ENCODE measurements at places on chromosomes 7 and 10.

- DNase-seq, result no peak
These were observed 80.9 kb upstream of the AGBL3 start for GRCh38 chr7:134905375-134905774.

- DNase-seq, result no peak
These were observed 161.7 kb upstream of the MKI67 start for GRCh38 chr10:128287921-128288320.

- no peak for DNase-seq
These were observed 92.7 kb downstream of the RNLS start for GRCh38 chr10:88490231-88490980.

DNA sequence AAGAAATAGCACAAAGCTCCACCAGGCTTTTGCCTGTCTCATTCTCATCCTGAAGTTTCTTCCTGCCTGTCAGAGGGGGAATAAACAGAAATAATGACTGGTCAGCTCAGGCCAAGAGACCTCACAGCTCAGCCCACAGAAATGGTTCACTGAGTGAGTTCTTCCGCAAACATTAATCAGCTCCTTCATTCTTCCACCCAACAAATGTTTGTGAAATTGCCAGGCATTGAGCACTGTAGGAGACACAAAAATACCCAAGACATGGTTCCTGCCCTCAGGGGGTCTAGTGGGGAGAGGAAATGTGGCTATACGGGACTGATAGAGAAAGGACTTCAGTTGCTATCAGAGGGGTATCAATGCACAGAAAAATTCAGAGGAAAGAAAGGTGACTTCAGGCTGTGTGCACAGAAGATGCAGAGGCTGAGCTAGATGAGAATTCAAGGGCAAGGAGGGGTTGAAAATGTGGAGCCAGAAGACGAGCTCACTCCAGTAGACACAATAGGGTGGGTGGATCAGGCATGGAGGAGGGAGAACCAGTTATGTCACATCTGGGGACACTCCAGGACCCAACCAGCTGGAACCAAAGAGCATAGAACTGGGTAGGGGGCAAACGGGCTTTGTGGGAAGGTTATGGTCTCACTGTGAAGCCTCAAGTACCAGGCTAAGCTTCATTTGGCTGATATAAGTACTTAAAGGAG, 20.9 kb downstream of the MYOF start:
- DNase-seq, result no peak

GRCh38 chr10:102066399-102067088, 1.4 kb downstream of the HPS6 start:
- DNase-seq, result no peak

DNA sequence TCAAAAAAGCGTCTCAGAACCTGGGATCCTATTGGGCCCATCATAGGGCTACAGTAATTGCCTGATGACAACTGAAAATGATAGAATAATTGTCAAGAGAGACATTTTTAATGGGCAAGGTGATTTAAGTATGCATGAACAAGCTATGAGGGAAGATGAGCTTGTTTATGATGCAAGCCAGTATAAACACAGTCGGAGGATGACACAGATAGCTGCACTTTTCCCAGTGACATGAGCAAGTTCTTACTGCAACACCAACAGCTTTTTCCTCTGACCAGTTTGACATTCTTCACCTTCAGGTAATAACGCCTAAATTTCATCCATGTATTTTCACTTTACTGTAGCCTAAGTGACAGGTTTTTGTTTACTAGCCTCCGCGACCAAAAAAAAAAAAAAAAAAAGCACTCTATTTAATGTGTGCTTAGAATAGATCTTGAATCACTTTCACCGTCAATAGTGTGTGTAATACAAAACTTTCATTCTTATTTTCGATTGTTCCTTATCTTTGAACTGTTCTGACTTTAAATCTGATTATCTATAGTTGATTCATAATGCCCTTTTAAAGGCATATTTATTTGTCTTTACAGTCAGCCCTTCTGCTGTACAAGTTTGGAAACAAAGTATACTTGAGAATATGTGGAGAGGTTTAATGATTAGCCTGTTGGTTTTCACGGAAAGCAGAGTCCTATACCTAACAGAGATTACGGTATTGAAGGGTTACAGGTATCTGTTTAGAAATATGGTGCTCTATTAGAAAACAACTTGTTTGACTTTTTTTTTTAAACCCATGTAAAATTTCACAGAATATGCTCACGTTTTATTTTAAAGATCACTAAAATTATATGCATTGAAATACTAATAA, 1.7 kb downstream of the FOXP2 start:
- no peak for DNase-seq

GRCh38 chr7:28301148-28301641, 111.1 kb upstream of the CREB5 start:
- no peak for DNase-seq

- no peak for DNase-seq
These were observed 150.2 kb upstream of the INSYN2A start for GRCh38 chr10:127346604-127347003.

GRCh38 chr7:104625956-104626355, 297.6 kb downstream of the LHFPL3 start:
- DNase-seq, result no peak
